ENCODE measurements at places on chromosomes 13 and 19.

DNA sequence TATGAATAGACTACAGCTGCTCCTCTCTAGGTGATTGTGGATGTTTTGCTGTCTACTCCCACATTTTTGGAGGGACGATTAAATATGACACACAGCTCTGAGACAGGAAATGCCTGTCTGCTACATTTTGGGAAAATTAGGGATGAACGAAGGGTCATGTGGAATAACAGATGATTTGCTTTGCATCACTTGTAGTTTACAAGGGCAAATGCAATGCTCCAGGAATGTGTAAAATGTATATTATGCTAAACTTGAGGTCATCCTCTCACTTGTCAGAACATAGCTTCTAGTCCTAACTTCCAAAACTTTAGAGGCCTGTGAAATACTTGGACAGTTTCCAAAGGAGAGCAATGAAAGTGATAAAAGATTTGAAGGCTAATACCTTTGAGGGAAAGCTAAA, 284.2 kb upstream of the DACH1 start:
- no peak for DNase-seq

DNA sequence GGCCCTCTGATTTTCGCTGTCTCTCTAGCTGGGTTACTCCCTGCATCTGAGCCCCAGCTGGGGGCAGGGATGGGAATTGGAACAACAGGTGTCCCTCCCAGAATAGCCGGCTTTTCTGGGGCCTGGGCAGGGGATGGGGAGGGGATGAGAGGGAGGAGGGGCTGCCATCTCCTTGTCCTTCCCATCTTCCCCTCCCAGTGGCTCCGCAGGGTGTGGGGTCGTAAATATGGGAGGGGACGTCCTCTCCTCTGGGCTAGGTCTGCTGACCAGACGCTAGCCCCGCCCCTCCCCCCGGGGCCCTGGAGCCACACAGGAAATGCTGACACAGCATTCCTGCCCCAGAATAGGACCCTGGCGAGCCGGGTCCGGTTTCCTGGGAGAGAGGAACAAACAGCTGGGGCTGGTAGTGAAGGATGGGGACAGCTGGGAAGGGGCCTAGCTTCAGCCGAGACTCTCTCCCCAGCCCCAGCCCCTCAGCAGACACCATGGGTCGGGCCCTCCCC, 1.1 kb downstream of the RYR1 start:
- no peak for DNase-seq

GRCh38 chr19:35125749-35126623, 8.9 kb downstream of the LGI4 start:
- no peak for DNase-seq

GRCh38 chr19:18762125-18763023, 28.7 kb downstream of the COMP start:
- no peak for DNase-seq

GRCh38 chr13:99800951-99801350, 170.6 kb downstream of the ZIC5 start:
- DNase-seq, result no peak

GRCh38 chr19:23774524-23774971, 15.9 kb upstream of the ZNF681 start:
- no peak for DNase-seq
